ENCODE measurements at places on chromosomes 13 and 19. TPM values are rescaled to one million over a fixed set of nuclear protein-coding genes. Genes with fewer than 3 reads are reported as not detected.

COL4A2 gene
- total RNA-seq, result 538 TPM

CPAMD8 gene
- total RNA-seq, result 14.1 TPM

PGPEP1 gene
- total RNA-seq, result 36.6 TPM

CYP2A7 gene
- not detected for total RNA-seq

ZNF441 gene
- total RNA-seq, result 6.0 TPM

KLK12 gene
- not detected for total RNA-seq

ZNF575 gene
- total RNA-seq, result 0.97 TPM

GRCh38 chr13:33278913-33279312 lies 6.6 kb downstream of the STARD13 start:
- H3K27me3 ChIP-seq, result no peaks in the 10 kb centered on the region
- peaks cover 100% of the 10 kb centered on the region for H3K4me1 ChIP-seq
- no peak for DNase-seq
- H3K36me3 ChIP-seq, result no peaks in the 10 kb centered on the region

DNA sequence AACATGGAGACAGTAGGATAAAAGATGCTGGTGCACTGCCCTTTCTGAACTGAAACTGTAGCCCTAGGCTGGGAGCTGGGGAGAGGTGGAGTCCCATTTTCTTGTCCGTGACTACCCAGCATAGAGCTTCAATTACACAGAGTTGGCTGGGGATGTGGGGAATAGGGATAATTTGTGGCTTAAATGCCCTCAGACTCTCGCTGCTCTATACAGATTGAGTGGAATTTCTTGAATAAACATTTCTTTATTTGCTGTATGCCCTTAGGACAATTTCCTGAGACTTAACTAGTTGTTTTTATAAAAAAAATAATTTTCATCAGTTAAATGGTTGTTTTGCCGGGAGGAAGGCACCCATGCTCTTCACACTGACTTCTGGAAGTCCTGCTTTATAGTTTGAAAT lies 7.2 kb downstream of the IGFL2 start:
- no peaks in the 10 kb centered on the region for H3K27me3 ChIP-seq
- H3K4me3 ChIP-seq, result no peak overlapping the region
- no peak overlapping the region for H3K27ac ChIP-seq
- H3K4me1 ChIP-seq, result no peaks in the 10 kb centered on the region

DNA sequence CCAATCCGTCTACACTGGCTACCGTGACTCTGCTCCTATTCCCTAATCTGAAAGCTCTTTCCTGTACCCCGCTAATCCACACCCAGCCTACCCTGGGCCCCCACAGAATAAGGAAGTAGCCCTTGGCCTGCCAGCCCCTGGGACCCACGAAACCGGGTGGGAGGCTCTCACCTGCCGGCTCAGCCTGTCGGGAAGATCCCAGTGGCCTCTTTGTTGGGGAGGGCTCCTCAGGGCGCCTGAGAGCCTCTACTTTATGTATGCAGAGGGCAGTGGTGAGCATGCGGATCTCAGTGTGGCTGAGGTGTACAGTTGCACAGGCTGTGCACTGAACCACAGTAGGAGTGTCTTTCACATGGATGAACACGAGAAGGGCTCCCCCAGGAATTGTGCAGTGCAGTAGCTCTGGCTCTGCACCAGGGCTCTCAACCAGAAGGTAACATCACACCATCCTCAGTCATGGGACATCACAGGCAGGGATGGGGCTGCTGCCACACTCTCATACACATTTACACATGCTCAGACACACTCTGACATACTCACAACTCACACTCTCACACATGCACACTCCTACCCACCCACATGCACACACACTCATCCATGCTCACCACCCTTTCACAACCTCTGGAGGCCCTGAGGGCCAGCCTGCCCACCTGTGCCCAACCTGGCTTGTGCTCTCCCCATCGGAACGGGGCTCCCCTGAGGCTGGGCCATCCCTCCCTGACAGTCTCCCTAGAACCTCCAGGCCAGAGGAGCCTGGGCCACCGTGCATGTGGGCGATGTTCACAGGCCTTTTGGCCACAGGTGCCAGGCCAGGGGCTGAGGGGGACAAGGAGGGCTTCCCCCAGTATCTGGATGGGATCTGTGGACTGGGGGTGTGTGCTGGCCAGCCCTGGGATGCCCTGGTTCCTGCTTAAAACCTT lies 135.0 kb downstream of the URI1 start:
- no peaks in the 10 kb centered on the region for H3K36me3 ChIP-seq
- H3K4me1 ChIP-seq, result no peaks in the 10 kb centered on the region
- H3K27ac ChIP-seq, result no peak overlapping the region

- no peaks in the 10 kb centered on the region for H3K27me3 ChIP-seq
- H3K4me3 ChIP-seq, result no peak overlapping the region
- peak overlapping the region; percentile 13 for H3K27ac ChIP-seq
- DNase-seq, result no peak
- peaks cover 34% of the 10 kb centered on the region for H3K4me1 ChIP-seq
- H3K36me3 ChIP-seq, result no peaks in the 10 kb centered on the region
These were observed 58.2 kb downstream of the NUFIP1 start for GRCh38 chr13:44930963-44931623.

GRCh38 chr13:93472296-93472695 lies 245.7 kb downstream of the GPC6 start:
- H3K27me3 ChIP-seq, result no peaks in the 10 kb centered on the region
- H3K36me3 ChIP-seq, result no peaks in the 10 kb centered on the region
- no peak for DNase-seq
- no peaks in the 10 kb centered on the region for H3K4me1 ChIP-seq
- no peak overlapping the region for H3K27ac ChIP-seq

- peaks cover 7% of the 10 kb centered on the region for H3K4me1 ChIP-seq
- no peaks in the 10 kb centered on the region for H3K36me3 ChIP-seq
- H3K27ac ChIP-seq, result no peak overlapping the region
- no peak overlapping the region for H3K4me3 ChIP-seq
These were observed 8.1 kb downstream of the TMEM147 start for GRCh38 chr19:35553385-35554000.

DNA sequence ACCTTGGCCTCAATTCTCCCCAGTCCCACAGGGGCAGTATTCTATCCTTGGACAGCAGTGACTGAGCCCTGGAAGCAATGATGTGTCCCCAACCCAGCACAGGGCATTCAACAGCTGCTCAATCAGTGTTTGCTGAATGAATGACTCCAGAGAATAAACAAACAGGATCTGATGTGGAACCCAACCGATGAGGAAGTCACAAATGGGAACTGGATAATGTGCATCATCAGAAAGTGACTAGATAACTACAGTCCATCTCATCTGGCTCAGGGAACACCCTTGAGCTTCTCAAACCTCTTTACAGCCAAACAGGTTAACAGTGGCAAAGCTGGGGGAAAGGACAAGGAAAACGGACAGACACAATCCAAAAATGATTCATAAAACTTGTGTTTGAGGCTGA lies 8.2 kb downstream of the SLC25A30 start:
- no peaks in the 10 kb centered on the region for H3K27me3 ChIP-seq
- peaks cover 61% of the 10 kb centered on the region for H3K36me3 ChIP-seq
- no peak overlapping the region for H3K4me3 ChIP-seq
- peaks cover 19% of the 10 kb centered on the region for H3K4me1 ChIP-seq
- DNase-seq, result peak; percentile 34
- H3K27ac ChIP-seq, result no peak overlapping the region

- no peaks in the 10 kb centered on the region for H3K27me3 ChIP-seq
- peaks cover 68% of the 10 kb centered on the region for H3K36me3 ChIP-seq
- no peak for DNase-seq
- no peak overlapping the region for H3K4me3 ChIP-seq
- peaks cover 16% of the 10 kb centered on the region for H3K4me1 ChIP-seq
- no peak overlapping the region for H3K27ac ChIP-seq
These were observed 21.2 kb downstream of the ZNF787 start for GRCh38 chr19:56099638-56100539.

- H3K27ac ChIP-seq, result no peak overlapping the region
- peaks cover 13% of the 10 kb centered on the region for H3K4me1 ChIP-seq
- no peak overlapping the region for H3K4me3 ChIP-seq
- H3K36me3 ChIP-seq, result peaks cover 5% of the 10 kb centered on the region
These were observed 5.9 kb upstream of the DIRAS1 start for GRCh38 chr19:2726904-2727639.

- H3K4me1 ChIP-seq, result no peaks in the 10 kb centered on the region
- no peaks in the 10 kb centered on the region for H3K27me3 ChIP-seq
- H3K36me3 ChIP-seq, result no peaks in the 10 kb centered on the region
- no peak for DNase-seq
- no peak overlapping the region for H3K4me3 ChIP-seq
These were observed 114.4 kb upstream of the SERTM1 start for GRCh38 chr13:36559375-36559774.

DNA sequence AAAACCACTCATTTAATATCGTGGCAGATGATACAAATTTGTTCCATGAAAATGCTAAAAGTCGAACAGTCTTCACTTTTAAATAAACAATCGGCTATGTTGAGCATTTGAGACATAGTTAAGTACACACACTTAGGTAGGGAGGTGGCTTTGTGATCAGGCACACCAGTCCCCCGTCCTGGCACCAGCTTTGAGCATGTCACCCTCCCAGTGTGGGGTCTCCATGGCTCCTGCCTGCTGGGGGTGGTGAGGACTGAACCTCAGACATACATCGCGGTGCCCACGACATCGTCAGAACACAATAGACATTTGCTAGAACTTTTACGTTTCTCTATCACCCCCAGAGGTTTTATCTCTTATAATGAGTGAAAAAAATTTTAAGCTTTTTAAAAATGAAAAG lies 62.0 kb downstream of the RFX2 start:
- H3K27ac ChIP-seq, result peak overlapping the region; percentile 78
- H3K4me3 ChIP-seq, result peak overlapping the region; percentile 18
- H3K4me1 ChIP-seq, result peaks cover 16% of the 10 kb centered on the region
- peak; percentile 64 for DNase-seq

GRCh38 chr19:2294687-2295335 lies 12.8 kb upstream of the PEAK3 start:
- H3K27ac ChIP-seq, result peak overlapping the region; percentile 69
- no peaks in the 10 kb centered on the region for H3K36me3 ChIP-seq
- H3K4me1 ChIP-seq, result peaks cover 39% of the 10 kb centered on the region
- peak overlapping the region; percentile 36 for H3K4me3 ChIP-seq

GRCh38 chr13:95239283-95239682 lies 62.0 kb downstream of the ABCC4 start:
- no peaks in the 10 kb centered on the region for H3K36me3 ChIP-seq
- H3K27ac ChIP-seq, result no peak overlapping the region
- no peaks in the 10 kb centered on the region for H3K27me3 ChIP-seq
- DNase-seq, result no peak
- H3K4me3 ChIP-seq, result no peak overlapping the region

DNA sequence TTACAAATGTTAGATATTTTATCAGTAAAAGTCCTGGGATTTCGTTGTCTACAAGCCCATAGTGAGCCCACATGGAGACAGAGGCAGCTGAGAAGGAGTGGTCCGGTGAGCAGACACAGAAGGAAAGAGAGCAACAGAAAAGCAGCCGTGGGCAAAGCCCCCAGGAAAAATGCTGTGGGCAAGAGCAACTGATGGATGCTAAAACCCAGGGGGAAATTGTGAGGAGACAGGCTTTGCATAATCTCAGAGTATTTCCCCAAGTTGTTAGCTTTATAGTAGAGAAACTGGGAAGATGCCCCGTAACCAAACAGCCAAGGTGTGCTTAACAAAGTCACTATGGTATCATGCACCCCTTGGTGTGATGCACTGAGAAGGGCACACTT lies 35.1 kb downstream of the GJA3 start:
- no peak for DNase-seq
- H3K27me3 ChIP-seq, result peaks cover 15% of the 10 kb centered on the region
- peaks cover 41% of the 10 kb centered on the region for H3K4me1 ChIP-seq
- H3K4me3 ChIP-seq, result no peak overlapping the region
- no peaks in the 10 kb centered on the region for H3K36me3 ChIP-seq

GRCh38 chr13:27860743-27861142 lies 59.1 kb upstream of the PDX1 start:
- H3K4me3 ChIP-seq, result no peak overlapping the region
- H3K27me3 ChIP-seq, result no peaks in the 10 kb centered on the region
- H3K36me3 ChIP-seq, result no peaks in the 10 kb centered on the region
- peak; percentile 74 for DNase-seq
- no peaks in the 10 kb centered on the region for H3K4me1 ChIP-seq

- H3K27ac ChIP-seq, result peak overlapping the region; percentile 77
- DNase-seq, result no peak
- H3K4me3 ChIP-seq, result no peak overlapping the region
- peaks cover 27% of the 10 kb centered on the region for H3K4me1 ChIP-seq
- no peaks in the 10 kb centered on the region for H3K27me3 ChIP-seq
- no peaks in the 10 kb centered on the region for H3K36me3 ChIP-seq
These were observed 10.5 kb downstream of the WIZ start for GRCh38 chr19:15439078-15439799.

DNA sequence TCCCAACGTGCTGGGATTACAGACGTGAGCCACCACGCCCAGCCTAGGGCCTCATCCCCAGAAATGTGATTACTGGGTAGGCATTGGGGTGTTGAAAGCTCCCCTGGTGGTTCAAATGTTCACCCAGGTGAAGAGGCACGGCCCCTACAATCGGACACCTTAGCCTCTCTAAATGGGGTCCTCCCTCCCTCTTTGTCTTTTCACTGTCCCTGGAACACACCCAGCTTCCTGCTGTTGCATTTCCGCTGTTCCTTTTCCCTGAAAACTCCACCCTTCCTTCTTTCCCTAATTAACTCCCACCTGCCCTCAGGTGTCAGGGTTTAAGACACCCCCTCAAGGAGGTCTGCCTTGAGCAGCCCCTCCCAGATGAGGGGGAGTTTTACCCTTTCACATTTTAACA lies 3.6 kb upstream of the PRODH2 start:
- no peak overlapping the region for H3K27ac ChIP-seq
- DNase-seq, result no peak
- no peaks in the 10 kb centered on the region for H3K4me1 ChIP-seq
- H3K36me3 ChIP-seq, result no peaks in the 10 kb centered on the region
- no peak overlapping the region for H3K4me3 ChIP-seq

DNA sequence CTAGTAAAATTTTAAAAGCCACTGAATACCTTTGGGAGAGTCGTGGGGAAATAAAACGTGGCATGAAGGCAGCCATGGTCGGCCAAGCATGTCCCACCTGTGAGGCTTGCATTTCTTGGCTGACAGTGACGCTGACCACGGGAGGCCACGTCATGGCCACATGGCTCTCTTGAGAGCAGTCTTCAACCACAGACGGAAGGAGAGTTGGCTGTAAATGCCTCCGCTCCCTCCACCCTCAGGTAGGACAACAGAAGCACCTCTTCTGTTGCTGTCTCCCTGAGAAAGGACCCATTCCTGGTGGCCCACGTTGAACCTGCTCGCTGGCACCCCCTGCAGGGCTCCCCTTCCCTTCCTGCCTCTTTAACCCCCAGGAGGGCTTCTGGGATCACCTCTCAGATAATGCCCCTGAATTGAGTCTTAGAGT lies 10.6 kb upstream of the LRRC25 start:
- no peaks in the 10 kb centered on the region for H3K36me3 ChIP-seq
- H3K4me1 ChIP-seq, result no peaks in the 10 kb centered on the region
- no peak overlapping the region for H3K4me3 ChIP-seq
- H3K27ac ChIP-seq, result no peak overlapping the region
- no peaks in the 10 kb centered on the region for H3K27me3 ChIP-seq

- H3K4me3 ChIP-seq, result peak overlapping the region; percentile 80
- H3K4me1 ChIP-seq, result peaks cover 25% of the 10 kb centered on the region
- H3K27ac ChIP-seq, result peak overlapping the region; percentile 97
- no peaks in the 10 kb centered on the region for H3K27me3 ChIP-seq
- no peaks in the 10 kb centered on the region for H3K36me3 ChIP-seq
These were observed 1.1 kb downstream of the ZNF566 start for GRCh38 chr19:36488118-36488845.

- peak; percentile 45 for DNase-seq
- H3K4me3 ChIP-seq, result no peak overlapping the region
- no peaks in the 10 kb centered on the region for H3K36me3 ChIP-seq
These were observed 11.1 kb upstream of the SHISA2 start for GRCh38 chr13:26062853-26063444.

GRCh38 chr13:102028868-102029267 lies 373.0 kb downstream of the FGF14 start:
- no peak overlapping the region for H3K4me3 ChIP-seq
- H3K27ac ChIP-seq, result no peak overlapping the region
- H3K4me1 ChIP-seq, result peaks cover 14% of the 10 kb centered on the region

- no peak overlapping the region for H3K4me3 ChIP-seq
- no peak overlapping the region for H3K27ac ChIP-seq
- peaks cover 85% of the 10 kb centered on the region for H3K27me3 ChIP-seq
- DNase-seq, result no peak
- no peaks in the 10 kb centered on the region for H3K4me1 ChIP-seq
These were observed 29.1 kb upstream of the POP4 start for GRCh38 chr19:29576761-29577648.
